Stimulated activated CD8-positive, alpha-beta memory T cell treated with anti-CD3 and anti-CD28 coated beads, Interleukin-4, amount 100 ng/mL, for 1 hour (primary cell): ENCODE measurements at places on chromosomes 2 and 18.

GRCh38 chr2:154577390-154577789 lies 121.1 kb upstream of the KCNJ3 start:
- no peak for DNase-seq

- DNase-seq: no peak
Measured at GRCh38 chr2:159639712-159640111, 23.4 kb upstream of the BAZ2B start.

DNA sequence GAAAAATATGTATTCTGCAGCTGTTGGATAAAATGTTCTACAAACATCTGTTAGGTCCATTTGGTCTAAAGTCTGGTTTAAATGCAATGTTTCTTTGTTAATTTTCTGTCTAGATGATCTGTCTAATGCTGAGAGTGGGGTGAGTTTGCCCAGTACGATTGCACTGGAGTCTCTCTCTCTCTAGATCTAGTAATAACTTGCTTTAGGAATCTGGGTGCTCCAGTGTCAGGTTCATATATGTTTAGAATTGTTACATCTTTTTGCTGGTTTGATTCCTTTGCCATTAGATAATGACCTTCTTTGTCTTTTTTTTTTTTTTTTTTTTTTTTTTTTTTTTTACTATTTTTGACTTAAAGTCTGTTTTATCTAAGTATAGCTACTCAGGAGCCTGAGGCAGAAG lies 10.4 kb downstream of the GCC2 start:
- DNase-seq: no peak

DNA sequence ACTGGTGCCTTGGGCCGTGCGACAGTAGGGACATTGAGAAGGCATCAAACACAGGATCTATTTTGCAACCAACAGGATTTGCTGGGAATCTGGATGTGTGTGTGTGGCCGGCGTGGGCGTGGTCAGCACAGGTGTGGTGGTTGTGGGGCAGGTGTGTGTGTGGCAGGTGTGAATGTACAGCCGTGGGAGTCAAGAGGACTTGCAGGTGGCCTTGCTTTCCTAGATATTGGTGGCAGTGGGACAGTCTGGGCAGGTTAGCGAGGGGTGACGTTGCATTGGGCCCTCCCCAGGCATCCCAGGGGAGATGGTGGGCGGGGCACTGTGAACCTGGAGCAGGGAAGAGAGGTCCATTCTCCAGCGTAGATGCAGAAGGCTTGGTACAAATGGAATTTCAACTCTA lies 3.2 kb upstream of the LIMS2 start:
- DNase-seq: no peak

DNA sequence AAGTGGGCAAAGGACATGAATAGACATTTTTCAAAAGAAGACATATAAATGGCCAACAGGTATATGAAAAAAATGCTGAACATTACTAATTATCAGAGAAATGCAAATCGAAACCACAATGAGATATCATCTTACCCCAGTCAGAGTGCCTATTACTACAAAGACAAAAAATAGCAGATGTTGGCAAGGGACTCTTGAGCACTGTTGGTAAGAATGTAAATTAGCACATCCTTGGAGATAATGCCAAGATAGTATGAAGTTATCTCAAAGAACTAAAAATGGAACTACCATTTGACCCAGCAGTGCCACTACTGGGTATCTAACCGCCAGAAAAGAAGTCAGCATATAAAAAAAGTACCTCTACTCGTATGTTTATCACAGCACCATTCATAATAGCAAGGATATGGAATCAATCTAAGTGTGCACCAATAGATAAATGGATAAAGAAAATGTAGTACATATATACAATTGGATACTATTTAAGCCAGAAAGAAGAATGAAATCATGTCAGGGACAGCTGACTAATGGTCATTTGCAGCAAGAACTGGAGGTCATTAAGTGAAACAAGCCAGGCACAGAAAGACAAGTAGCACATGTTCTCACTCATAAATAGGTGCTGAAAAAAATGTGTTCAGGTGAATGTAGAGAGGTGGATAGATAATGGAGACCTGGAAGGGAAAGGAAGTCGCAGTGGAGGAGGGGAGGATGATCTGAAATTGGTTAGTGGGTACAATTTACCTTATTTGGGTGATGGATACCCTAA lies 141.7 kb upstream of the B3GNT2 start:
- DNase-seq: no peak

DNA sequence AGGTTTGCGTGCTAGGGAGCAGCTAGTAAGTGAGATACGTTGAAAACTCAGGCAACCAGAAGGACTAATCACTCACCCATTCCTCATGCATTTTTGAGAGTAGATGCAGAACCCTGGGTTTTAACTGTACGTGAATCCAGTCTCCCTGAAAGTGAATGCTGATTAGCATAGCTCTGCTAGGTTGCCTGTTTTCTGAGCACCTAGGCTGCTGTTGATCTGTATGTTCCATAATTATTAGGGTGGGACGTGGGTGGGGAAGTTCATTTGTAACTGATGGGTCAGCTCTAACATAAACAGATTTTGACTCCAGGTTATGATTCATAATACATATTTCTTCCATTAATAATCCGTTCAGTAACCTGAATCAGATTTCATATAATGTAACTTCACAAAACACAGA lies 379.0 kb upstream of the FANCL start:
- no peak for DNase-seq

- no peak for DNase-seq
Measured at GRCh38 chr2:185807351-185807750, 68.7 kb downstream of the FSIP2 start.

GRCh38 chr2:89837962-89838625 lies 1146.6 kb downstream of the RPIA start:
- no peak for DNase-seq
